Effector CD8-positive, alpha-beta T cell (primary cell): ENCODE measurements at places on chromosomes 3 and 15.

DNA sequence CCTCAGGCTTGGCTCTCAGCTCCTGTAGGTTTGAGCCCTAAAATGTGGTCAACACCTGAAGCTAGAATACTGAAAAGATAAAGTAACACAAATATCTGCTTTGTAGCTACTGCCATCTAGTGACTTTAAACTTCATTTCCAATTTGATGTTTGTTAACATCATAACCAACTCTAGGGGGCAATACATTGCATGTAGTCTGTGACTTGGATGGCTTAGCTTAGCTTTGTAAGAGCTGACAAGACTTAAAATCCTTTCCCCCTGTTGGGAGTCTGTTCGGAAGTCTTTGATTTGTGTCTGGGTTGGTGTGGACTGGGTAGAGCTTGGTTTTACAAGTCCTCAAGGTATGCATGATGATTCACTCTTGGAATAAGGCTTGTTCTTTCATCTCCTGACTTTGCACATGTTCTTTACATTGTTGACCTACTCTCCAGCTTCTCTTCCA lies 51.7 kb downstream of the SCN11A start:
- no peak for DNase-seq

DNA sequence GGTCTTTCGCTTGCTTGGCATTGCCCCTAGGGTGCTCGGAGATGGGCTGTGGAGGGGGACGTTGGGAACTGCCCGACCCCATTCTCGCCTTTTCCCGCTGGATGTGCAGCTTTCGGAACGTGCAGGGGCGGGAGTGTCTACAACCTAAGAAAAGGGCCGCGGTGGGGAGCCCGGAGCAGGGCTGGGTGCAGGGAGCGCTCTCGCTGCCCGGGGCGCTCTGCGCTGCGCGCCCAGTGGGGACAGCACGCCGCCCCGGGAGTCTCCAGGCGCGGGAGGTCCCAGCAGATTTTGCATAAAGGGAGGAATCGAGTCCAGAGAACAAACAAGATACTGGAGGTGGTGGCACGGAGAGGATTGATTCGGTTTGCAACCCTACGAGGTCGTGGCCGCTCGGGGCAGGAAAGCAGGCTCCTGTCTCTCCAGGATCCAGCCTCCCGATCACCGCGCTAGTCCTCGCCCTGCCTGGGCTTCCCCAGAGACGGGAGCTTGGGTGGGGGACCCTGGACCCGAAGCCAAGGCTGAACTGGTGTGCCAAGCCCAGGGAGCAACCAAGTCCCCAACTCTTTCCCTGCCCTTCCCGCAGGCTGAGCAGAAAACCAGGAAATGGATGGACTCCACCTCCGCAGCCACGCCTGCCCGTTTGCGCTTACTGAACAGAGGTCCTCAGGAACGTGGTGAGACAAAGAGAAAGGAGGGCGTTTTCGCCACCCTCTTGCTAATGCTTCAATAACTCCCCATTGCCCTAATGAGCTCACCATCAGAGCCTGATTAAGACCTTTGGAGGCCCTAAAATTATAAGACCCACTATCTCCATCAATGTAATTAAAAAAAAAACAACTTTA lies 59.7 kb downstream of the NOX5 start:
- no peak for DNase-seq

DNA sequence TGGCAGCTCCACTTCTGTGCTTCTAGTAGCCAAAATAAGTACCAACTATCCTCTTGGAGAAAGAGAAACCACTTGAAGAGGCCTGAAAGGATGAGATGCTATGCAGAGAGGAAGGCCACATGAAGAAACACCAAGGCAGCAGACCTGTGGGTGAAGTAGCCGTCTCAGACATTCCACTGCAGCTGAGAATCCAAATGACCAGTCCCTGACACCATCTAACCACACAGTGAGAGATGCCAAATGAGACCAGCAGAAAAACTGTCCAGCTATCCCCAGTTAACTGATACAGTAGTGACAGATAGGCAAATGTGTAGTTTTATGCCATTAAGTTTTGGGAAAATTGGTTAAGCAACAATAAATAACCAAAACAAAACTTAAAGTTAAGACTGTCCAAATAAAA lies 47.9 kb upstream of the ZSCAN2 start:
- DNase-seq: no peak

GRCh38 chr15:53563627-53564026 lies 195.8 kb downstream of the WDR72 start:
- DNase-seq: no peak

- DNase-seq: no peak
Observed at GRCh38 chr15:72737723-72738122, 45.8 kb downstream of the ADPGK start.

GRCh38 chr15:26773067-26773877 lies 406 bp upstream of the GABRB3 start:
- DNase-seq: no peak

DNA sequence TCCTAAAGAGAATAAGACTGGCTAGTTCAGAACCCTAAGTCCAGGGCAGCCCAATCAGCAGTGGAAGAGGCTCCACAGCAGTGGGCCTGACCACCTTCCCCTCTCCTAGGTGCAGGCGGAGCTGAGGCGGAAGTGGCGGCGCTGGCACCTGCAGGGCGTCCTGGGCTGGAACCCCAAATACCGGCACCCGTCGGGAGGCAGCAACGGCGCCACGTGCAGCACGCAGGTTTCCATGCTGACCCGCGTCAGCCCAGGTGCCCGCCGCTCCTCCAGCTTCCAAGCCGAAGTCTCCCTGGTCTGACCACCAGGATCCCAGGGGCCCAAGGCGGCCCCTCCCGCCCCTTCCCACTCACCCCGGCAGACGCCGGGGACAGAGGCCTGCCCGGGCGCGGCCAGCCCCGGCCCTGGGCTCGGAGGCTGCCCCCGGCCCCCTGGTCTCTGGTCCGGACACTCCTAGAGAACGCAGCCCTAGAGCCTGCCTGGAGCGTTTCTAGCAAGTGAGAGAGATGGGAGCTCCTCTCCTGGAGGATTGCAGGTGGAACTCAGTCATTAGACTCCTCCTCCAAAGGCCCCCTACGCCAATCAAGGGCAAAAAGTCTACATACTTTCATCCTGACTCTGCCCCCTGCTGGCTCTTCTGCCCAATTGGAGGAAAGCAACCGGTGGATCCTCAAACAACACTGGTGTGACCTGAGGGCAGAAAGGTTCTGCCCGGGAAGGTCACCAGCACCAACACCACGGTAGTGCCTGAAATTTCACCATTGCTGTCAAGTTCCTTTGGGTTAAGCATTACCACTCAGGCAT lies 33.7 kb downstream of the VIPR1 start:
- DNase-seq: peak; percentile 14

DNA sequence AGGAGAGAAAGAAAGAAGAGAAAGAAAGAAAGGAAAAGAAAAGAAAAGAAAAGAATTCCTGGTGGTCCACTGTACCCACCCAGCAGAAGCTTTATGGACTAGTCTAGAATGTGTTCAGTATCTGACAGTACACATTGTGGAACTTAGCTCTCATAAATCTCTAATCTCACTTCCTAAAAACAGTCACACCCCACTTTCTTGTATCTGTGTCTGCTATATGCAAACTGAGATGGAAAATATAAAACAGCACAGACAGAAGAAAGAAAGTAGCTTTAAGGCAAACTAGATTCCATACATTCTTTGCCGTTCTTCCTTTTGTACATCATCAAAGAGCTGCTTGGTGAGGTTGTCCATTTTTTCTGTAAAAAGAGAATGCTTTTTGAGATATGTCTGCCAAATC lies 41.1 kb upstream of the GNB5 start:
- no peak for DNase-seq
